Glutamatergic neuron (in vitro differentiated cells): ENCODE measurements at places on chromosomes 1 and 21. TPM values are rescaled to one million over a fixed set of nuclear protein-coding genes. Genes with fewer than 3 reads are reported as not detected.

DNA sequence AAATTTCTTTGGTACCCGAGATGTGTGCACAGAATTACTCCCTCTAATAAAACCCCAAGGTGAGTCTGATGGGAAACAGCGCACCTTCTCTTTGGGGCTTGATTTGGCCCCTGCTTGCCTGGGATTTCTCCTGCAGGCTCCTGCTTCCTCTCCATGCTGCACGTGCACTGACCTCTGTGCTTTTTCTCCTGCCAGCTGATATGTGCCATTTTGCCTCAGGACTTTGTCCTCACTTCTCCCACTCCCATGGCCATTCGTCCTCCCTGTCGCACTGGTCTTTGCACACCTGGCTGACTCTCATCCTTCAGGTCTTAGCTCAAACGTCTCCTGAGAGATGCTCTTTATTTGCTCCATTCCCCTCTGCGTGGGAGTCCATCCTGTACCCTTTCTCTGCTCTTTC, 1.2 kb downstream of the CBR1 start:
- H3K27me3 ChIP-seq, result peaks cover 4% of the 10 kb centered on the region
- peak overlapping the region; percentile 88 for H3K4me3 ChIP-seq
- peaks cover 15% of the 10 kb centered on the region for H3K36me3 ChIP-seq

GRCh38 chr21:24436236-24436635, 1171.0 kb downstream of the MRPL39 start:
- DNase-seq, result no peak
- no peaks in the 10 kb centered on the region for H3K4me1 ChIP-seq
- H3K36me3 ChIP-seq, result peaks cover 6% of the 10 kb centered on the region
- H3K4me3 ChIP-seq, result no peak overlapping the region

GRCh38 chr1:238336531-238336930, 445.8 kb upstream of the ZP4 start:
- peaks cover 3% of the 10 kb centered on the region for H3K27me3 ChIP-seq
- no peak overlapping the region for H3K4me3 ChIP-seq
- no peaks in the 10 kb centered on the region for H3K36me3 ChIP-seq
- DNase-seq, result no peak

GRCh38 chr1:109938556-109938955, 27.9 kb downstream of the CSF1 start:
- H3K4me1 ChIP-seq, result no peaks in the 10 kb centered on the region
- peaks cover 2% of the 10 kb centered on the region for H3K27me3 ChIP-seq
- peaks cover 10% of the 10 kb centered on the region for H3K36me3 ChIP-seq
- no peak overlapping the region for H3K27ac ChIP-seq
- no peak overlapping the region for H3K4me3 ChIP-seq

The ARHGAP30 gene
- total RNA-seq, result not detected

The HES2 gene
- 54.6 TPM for total RNA-seq

The KCNQ4 gene
- 0.76 TPM for total RNA-seq

The DTL gene
- total RNA-seq, result 7.4 TPM

The LCE1E gene
- not detected for total RNA-seq

The LMX1A gene
- total RNA-seq, result not detected
